Stimulated activated CD4-positive, alpha-beta T cell treated with anti-CD3 and anti-CD28 coated beads, Interleukin-12 subunit alpha, Interleukin-12 subunit beta, amount 100 ng/mL, for 48 hours (primary cell): ENCODE measurements at places on chromosomes 12 and 14.
A peak's percentile ranks its signal among the peaks of the same experiment; 100 is the strongest.

DNA sequence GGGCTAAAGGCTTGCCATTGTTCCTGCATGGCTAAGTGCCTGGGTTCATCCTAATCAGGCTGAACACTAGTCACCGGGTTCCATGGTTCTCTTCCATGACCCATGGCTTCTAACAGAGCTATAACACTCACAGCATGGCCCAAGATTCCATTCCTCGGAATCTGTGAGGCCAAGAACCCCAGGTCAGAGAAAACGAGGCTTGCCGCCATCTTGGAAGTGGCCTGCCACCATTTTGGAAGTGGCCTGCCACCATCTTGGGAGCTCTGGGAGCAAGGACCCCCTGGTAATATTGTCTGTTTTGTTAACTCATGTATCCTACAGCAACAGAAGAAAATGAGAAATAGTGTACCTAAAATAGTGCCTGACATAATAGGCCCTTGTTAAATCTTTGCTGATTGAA lies 92.7 kb downstream of the ADAMTS20 start:
- no peak for DNase-seq

DNA sequence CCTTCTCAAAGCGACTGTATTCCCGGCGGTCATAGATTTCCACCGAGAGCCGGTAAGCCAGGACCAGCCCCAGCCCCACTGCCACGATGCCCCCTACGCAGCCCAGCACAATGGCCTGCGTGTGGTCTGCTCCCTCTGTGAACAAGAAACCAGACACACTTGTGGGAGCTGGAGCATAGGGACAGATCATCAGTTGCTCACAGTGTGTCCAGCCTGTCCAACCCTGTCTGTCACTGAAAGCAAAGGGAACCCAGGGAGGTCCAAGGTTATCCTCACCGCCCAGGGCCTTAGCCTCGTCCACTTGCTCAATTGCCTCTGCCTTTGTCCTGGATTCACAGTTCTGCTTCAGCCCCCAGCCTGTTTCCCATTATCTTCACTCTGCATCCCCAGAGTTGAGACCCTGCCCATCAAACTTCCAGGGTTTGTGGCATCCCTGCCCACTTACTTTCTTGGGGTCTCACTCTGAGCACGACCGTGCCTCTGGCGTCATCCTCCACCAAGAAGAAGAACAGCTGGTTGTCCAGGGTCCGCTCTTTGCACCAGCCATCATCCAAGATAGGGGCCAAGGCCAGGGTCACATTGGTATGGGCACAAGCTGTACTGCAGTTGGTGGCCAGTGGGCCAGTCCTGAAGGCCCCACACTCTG lies 11.3 kb upstream of the CSAD start:
- no peak for DNase-seq

DNA sequence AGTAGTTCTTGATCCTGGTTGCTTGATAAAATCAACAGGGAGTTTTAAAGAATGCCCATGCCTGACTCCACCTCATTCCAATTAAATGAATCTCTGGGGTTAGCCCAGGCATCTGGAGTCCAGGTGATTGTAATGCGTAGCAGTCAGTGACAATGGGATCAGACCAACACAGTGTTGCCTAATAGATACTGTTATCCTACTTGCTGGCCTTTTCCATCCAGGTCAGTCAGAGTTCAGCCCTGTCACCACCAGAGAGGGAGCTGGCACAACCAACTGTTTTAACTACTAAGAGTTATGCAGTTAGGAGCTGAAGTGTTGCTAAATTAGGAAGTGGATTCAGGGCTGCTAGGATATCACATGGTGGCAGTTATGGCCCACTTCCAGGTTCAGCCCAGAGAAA lies 107.1 kb downstream of the GPR135 start:
- no peak for DNase-seq

GRCh38 chr14:22854963-22855724 lies 16.4 kb upstream of the LRP10 start:
- DNase-seq: no peak

- no peak for DNase-seq
Observed at GRCh38 chr12:27592548-27592947, 68.5 kb downstream of the PPFIBP1 start.

- peak; percentile 54 for DNase-seq
Observed at GRCh38 chr12:96399120-96399918, 920 bp downstream of the CDK17 start.

GRCh38 chr14:21415329-21415728 lies 31.5 kb upstream of the SUPT16H start:
- no peak for DNase-seq

GRCh38 chr12:114767906-114768722 lies 84.1 kb upstream of the TBX3 start:
- no peak for DNase-seq

- no peak for DNase-seq
Observed at GRCh38 chr12:59977779-59978178, 381.9 kb downstream of the SLC16A7 start.

- no peak for DNase-seq
Observed at GRCh38 chr12:5784462-5785130, 160.5 kb downstream of the ANO2 start.

DNA sequence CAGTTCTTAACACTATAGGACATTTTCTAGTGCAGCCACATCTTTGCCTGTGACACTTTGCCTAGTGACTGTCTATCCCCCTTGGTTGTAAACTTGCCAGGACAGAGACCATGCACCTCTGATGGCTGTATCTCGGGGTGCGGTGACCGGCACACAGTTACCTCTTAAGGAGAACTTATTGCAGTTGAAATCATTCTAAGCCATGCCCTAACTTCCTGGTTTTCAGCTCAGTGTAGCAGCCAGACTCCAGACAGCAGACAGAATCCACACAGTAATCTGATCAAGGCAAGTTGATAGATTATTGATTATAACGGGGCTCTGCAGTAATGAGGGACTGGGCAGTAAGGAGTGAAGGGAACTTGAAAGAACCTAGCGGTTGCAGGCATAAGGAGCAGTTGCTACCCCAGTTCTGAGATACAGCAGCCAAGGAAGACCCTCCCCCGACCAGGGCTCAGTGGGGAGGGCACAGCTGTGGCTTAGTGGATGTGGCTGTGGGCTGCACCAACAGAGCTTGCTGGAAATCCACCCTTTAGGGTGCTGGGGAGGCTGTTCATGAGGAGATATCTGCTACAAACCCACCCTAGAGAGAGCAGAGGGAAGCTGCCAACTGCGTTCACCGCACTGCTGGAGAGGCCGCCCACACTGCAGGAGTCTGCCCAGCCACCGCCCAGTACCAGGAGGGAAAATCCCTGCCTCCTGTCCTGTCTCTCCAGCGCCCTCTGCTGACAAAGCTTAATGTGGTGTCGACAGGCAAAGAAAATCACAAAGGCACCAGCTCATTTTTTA lies 58.2 kb upstream of the BEGAIN start:
- peak; percentile 89 for DNase-seq

- DNase-seq: no peak
Observed at GRCh38 chr12:132030367-132031038, 80.8 kb downstream of the EP400 start.

GRCh38 chr12:27771481-27772327 lies 8.3 kb upstream of the KLHL42 start:
- DNase-seq: no peak

DNA sequence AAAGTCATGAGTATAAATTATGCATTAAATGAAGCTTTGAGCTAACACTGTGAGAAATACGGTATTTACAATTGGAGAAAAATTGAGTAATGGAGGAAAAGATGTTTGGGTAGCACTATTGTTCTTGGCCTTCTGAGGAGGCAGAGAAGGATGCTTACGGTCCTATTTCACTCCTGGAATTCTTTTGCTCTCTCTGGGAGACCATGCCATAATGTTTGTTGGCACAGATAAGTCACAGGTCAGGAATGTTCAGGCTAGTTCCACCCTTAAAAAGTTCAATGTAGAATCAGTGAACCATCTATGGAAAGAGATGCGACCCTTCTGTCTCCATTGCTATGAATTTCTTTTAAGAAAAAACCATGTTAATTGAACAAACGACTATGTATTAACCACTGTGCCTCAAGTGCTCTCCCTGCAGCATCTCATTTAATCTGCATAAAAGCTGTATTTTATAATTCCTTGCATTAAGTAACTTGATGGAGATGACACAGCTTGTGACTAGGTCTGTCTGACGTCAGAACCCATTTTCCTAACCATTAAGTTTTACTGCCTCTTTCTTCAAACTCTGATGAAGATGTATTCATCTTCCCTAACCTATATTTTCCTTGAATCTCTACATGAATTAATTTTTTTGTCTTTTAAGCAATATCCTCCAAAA lies 9.5 kb downstream of the BATF start:
- no peak for DNase-seq

DNA sequence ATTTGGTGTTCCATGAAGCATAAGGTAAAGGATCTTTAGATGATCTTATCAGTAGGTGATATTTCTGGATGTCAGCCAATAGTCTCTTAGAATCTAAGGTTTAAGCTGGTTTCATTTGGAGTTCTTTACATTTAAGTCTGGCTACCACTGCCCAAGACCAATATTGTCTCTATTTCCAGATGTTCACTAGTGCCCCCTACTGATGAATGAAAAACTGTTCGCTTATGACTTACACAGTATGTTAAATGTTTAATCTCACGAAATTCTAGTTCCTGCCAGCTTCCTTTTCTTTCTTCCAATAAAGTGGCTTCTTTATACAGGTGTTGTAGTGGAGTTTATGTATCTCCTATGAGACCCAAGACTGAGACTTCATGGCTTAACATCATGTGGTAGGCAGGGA lies 31.8 kb upstream of the MIS18BP1 start:
- DNase-seq: no peak

DNA sequence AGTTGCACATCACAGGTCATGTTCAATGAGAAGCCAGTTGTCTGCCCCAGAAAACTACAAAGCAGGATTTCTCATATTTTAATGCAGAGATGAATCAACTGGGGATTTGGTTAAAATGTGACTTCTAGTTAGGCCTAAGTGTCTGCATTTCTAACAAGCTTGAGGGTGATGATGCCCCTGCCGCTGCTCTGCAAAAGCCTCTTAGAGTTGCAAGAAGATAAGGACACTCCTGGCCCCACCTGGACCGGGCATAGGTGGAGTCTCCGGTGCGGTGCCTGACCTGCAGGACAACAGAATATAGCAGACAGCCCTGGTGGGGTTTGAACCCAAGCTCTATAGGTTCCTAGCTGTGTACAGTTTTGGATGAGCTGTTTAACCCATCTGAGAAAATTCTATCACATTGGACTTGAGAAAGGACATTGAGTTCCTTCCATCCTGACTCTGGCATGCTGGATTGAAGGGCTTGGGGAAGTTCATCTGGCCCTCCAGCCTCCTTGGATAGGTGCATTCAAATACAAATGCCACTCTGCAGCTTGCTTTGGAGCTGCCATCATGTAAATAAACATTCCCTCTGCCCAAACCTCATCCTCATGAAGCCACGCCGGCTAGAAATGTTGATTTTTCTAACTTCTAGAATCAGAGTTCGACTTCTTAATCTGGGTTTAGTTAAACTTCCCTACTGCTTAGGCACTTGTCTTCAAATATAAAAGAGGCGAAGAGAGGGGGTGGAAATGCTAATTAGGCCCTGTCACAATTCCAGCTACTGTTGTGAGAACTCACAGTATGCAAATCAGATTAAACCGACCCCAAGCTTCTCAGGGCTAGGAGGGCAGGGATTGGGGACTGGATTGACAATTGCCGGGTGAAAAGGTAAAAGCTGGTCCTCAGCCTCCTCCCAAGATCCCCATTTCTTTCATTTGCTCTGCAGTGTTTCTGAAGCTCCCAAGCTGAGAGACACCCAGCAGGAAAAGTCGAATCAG lies 1225.6 kb downstream of the VRK1 start:
- no peak for DNase-seq

DNA sequence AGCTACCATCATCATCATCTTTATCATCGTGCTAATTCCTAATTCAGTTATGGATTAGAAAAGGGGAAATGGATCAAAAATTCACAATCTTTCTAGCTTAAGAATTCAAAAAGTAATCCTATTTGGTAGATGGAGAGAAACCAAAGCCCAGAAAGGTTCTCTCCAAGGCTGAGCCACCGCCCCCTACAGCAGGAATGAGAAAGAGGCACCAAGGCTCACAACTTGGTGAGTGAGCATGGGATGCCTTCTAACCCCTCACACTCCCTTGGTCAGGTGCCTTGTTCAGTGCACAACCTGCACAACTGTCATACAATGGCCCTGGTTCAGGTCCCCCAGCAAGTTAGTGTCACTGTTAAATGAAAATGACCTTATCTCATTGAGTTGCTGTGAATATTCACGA lies 171.5 kb downstream of the ANO2 start:
- DNase-seq: no peak

DNA sequence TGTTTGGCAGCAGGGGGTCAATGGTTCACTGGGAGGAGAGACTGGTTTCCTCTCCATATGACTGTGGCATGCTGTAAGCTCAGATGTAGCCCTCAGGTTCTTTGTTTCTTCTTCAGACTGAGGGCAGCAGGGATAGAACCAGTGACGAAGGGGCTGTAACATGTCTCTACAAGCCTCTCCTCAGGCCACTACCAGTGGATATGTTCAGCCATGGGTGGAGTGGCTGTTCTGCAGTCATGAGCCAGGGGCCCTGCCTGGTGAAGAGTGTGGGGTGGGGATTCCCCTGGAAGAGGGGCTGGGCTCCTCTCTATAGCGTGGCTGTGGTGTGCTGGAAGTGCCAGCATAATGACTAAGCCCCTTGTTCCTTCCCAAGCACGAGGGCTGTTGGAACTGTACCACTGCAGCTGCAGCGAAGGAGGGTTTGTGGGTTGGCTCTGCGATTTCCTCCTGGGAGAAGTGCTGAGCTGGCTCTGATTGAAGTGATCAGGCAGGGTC lies 55.8 kb downstream of the CMAS start:
- DNase-seq: peak; percentile 8

GRCh38 chr14:58104808-58105207 lies 47.2 kb downstream of the ARMH4 start:
- DNase-seq: no peak

DNA sequence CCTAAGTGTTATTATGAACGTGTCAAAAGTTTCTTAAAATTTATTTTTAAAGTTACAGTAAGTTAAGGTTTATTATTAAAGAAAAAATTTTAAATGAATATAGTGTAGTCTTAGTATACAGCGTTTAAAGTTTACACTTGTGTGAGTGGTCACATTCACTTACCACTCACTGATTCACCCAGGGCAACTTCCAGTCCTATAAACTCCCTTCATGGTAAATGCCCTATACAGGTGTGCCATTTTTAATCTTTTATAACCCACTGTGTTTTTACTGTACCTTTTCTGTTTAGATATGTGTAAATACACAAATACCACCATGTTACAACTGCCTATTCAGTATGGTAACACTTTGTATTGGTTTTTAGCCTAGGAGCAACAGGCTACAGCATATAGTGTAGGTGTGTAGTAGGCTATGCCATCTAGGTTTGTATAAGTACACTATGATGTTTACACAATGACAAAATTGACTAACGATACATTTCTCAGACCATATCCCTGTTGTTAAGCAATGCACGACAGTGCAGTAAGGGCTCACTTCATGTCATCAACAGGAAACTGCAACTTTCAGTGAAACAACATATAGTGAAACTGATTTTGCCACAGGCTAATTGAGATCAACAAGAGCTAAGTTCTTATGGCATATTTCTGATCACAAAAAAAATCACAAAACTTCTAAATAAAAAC lies 112.0 kb upstream of the TMCC3 start:
- DNase-seq: no peak
